OCI-LY7 (cell line): ENCODE measurements at places on chromosomes 12 and 14.

DNA sequence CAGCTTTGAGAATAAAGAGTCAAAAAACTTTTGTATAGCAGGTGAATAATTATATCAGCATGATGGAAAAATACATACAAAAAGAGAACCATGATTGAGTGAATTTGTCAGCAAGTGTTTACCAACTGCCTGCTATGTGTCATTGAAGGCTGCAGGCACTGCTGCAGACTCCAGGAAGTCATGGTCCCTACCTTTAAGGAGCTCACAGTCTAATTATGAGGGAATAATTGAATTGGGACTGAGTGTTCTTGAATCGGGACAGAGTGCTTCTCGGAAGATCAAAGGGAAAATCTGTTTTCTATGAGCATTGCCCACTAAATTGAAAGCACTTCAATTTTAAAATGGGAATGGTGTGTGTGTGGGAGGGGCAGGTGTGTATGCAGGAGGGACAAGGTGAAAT, 9.5 kb downstream of the OR10AD1 start:
- no peak for DNase-seq

DNA sequence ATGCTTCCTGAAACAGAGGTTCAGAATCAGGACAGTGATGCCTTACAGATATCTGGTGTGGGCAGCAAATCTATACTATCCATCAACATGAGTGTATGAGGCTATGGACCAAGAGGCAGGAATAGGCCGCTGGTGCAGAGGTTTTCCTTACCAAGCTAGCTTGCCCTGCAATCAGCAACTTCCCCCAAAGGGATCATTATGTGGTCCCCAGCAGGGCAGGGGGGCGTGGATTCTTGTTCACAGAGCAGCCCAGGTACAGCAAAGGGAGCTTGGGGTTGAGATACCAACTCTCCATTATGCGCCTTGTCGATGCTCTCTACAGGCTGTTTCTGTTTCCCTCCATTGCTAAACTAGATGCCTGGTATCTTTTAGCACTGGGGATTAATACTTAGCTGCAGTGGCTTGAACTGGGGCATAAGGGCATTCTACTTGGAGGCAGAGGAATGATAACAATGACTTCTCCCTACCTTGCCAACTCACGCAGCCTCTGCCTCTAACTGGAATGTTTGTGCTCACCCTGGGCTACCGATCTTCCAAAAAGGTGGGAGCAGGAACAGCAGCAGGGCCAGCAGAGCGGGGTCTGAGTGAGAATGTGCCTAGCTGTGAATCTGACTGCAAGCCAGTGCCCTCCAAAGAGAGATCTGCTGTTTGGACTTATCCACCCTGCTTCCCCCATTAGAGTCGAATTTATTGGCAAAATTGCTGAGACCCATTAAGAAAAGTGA, 10.3 kb upstream of the KRT1 start:
- no peak for DNase-seq

- no peak for DNase-seq
Observed at GRCh38 chr12:42633594-42633993, 44.0 kb upstream of the PRICKLE1 start.

- no peak for DNase-seq
Observed at GRCh38 chr14:99812096-99812750, 19.0 kb downstream of the EML1 start.
